ENCODE measurements at places on chromosomes 1 and 21.

DNA sequence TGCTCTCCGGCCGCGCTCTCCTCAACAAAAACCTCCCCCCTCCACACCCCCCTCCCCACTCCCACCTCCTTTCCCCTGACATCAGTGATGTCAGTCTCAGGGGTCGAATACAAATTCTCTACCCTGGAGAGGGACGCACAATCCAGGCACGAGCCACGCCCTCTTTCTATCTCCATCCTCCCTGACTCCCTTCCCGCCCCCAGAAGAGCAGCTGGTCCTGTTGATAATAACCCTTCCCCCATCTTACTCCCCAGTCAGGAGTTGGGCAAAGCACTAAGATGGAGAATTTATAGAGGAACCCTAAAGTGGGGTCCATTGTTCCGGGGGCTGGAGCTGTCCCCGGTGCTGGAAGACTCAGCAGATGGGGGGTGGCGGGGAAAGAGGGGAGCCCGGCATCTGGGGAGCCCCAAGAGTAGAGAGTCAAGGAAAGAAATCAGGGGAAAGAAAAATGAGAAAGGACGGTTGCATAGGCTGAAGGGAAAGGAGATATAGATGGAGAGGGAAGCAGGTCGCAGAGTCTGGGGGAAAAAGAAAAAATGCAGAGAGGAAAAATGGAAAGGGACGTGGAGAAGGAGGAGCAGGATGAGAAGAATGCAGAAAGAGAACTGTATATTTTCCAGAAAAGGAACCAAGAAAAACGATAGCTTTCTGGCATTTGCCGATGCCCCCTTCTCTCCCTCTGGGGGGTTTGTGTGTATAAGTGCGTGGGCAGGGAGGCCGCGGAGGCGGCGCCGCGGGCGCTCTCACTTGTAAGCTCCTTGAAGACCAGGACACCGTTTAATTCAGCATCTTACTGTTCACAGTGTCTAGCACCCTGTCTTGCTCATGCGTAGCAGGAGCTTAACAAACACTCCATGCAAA lies at the start of gene CELF3:
TSS of gene CELF3 (minus strand) at position 33 of the 861 bp plus-strand sequence. CDS start 783 bp downstream, outside the sequence.
- DNase-seq, result peak; percentile 52

DNA sequence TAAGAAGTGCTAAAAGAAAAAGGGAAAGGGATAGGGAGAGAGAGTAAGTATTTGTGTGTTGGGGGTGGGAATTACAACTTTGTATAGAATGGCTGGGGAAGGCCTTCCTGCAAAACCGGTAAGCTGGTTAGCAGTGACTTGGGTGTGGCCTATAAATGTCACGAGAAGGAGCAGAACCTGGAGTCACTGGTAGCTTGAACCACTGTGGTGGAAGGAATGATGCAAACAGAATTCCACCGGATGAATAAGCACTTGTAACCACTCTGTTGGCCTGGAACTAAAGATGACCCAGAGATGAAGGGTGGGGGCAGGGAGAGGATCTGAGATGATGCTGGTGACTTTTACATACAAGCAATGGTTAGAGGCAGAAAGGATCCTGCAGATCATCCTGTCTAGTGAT lies 8.9 kb downstream of the XKR8 start:
- DNase-seq, result no peak

DNA sequence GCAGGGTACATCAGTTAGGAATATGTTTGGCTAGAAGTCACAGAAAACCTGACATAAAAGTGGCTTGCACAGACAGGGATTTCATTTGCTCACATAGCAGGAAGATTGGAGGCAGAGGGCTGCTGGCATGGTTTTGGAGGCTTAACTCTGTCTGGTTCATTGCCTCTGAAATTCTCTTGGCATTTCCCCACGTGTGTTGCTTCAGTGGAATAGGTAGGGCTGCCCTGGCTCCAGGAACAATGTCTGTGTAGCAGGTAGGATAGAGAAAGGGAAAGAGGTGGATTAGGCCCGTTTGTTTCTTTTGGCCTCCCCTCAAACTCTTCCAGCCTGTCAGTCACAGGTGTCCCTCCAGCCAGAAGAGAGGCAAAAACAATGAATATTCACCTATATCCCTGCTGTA lies 20.5 kb upstream of the SIPA1L2 start:
- DNase-seq, result no peak

- no peak for DNase-seq
Measured at GRCh38 chr1:212219679-212220463, 65.3 kb upstream of the PPP2R5A start.

Measured in Jurkat, Clone E6-1 (cell line).